ENCODE measurements at places on chromosomes 6 and 20.
A peak's percentile ranks its signal among the peaks of the same experiment; 100 is the strongest.

GRCh38 chr6:41747256-41748101 is at the start of gene PGC:
Gene PGC, minus strand, starts transcription at chr6:41747397. Its CDS starts 63 bp downstream, at chr6:41747334.
- DNase-seq = no peak

DNA sequence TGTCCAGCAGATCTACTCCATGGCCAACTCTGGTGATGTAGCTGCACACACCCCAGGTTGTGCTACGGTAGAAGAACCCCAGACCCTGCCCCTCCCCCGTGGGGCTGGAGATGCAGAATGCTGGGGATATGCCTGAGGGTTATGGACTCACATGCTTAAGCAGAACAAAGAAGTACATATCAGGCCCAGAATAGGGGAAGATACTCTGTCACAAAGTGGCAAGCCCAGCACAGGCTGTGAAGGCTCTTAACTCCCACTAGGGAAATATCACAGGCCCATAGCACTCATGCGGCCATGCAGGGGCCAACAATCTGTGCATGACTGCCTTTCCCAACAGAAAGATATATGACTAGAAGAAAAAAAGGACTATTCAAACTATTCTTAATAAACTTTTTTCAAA is 234.9 kb downstream of the KCNQ5 start:
- DNase-seq = no peak

DNA sequence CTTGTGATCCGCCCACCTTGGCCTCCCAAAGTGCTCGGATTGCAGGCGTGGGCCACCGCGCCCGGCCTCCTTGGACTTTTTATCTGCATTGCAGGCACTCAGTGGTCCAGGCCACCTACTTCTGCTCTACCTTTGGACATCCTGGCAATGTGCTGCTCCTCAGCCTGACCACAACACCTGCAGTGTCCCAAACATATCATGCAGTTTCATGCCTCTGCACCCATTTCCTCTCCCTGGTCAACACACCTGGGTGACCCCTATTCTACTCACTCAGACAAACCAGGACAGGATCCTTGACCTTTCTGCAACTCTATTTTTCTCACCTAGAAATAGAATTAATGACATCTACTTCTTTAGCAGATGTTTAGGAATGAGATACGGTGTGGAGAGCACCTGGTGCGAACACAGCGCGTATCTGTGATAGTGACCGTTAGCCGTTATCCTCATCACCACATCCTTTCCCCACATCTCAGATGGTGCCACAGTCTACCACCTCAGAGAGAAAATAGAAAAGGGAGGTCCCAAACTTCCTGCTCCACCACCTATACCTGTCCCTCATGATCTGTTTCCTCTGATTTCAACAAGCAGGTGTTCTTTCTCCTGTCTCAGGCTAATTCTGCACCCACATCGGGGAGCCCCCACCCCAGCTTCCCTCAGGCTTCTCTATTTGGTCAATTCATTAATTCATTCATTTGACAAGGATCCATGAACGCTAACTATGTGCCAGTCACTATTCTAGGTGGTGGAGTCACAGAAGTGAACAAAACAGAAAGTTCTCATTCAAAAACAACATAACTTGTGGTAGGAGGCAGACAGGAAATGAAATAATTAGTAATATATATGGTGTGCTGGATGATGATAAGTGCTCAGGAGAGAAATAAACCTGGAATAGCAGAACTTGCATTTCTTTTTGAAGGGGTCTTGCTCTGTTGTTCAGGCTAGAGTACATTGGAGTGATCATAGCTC is 4.3 kb upstream of the BTN3A2 start:
- DNase-seq = no peak

GRCh38 chr6:90648873-90649272 is 62.0 kb upstream of the MAP3K7 start:
- no peak for DNase-seq

- no peak for DNase-seq
Observed at GRCh38 chr20:62716198-62716940, 7.7 kb downstream of the NTSR1 start.

- no peak for DNase-seq
Observed at GRCh38 chr20:47524015-47524784, 22.5 kb downstream of the NCOA3 start.

DNA sequence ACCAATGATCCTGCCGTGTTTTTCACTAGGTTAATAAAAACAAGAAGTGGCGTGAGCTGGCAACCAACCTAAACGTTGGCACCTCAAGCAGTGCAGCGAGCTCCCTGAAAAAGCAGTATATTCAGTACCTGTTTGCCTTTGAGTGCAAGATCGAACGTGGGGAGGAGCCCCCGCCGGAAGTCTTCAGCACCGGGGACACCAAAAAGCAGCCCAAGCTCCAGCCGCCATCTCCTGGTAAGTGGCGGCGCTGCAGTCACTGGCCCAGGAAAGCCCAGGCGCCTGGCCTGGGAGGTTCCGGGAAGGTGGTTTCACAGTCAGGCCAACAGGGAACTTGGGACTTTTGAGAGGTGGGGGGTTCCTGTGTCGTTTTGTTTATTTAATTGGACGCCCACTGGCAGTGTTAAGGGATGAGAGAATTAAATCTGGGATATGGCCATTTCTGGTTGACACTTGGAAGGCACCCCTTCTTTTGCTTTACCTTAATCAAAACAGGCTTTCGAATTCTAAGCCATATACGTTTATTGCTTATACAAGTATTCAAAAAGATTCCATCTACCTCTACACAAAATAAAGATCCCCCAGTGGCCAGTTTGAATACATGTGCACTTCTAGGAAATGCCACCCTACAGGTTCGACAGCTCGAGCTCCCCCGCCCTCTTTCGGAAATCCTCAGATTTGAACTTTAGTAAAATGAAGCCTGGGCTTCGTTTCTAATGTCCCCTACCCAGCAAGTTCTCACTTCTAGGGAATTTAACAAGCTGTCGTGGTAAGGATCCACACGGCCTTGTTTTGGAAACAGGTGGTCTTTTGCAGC is 138.9 kb downstream of the TMEM242 start:
- peak; percentile 89 for DNase-seq

DNA sequence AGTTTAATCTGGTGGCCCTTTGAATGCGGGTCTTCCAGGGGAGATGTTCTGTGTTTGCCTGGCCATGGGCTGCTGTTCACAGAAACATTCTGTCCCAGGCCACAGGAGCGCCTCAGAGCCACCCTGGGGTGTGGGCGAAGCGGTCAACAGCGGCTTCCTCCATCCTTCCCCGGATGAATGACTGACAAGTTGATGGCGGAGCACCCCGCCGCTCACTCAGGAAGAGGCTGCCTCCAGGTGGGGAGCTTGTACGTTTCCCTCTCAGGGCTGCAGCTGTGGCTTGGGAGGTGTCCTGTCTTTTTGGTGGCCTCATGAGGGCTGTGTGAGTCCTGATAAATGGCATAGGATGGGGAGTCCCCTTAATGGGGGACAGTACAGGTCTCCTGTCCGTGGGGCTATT is 178.4 kb downstream of the NRN1 start:
- DNase-seq = no peak

DNA sequence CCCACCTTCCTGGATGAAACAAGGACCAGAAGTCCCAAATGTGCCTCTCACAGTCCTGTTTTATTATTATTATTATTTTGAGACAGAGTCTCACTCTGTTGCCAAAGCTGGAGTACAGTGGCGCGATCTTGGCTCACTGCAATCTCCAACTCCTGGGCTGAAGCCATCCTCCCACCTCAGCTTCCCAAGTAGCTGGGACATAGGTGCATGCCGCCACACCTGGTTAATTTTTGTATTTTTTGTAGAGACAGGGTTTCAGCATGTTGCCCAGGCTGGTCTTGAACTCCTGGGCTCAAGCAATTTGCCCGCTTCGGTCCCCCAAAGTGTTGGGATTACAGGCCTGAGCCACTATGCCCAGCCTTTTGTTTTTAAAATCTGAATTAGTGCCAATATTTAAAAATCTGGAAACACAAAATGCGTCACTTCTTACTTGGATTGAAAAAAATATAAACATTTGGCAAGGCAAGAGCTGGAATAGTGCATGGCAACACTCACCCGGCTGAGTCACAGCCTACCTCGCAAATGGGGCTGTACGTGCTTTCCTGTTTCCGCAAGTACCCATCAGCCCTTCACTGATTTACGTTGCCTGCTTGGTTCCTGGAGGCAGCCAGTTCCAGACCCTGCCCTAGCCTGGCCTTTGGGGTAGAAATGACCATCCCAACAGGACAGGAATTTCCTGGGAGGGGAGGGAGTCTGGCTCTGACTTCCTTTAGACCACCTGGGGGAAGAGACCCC is 6.3 kb downstream of the SDCBP2 start:
- DNase-seq = peak; percentile 81

DNA sequence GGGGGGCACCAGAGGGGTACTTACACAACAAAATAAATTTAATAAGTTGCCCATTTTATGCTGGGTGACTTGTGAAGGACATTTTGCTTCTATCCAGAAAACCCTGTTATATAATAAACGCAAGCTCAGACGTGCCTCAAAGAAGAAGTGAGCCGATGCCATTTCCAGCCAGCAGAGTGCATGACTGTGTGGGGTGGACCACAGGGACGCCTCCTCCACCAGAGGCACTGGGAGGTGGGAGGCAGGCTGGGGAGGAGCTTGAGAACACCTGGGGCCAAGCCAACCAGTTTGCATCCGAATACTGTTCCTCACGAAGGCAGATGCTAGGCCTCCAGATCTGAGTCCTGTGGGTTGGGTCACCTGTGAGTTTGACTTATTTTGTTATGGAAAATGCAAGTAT is 363.8 kb downstream of the RNGTT start:
- DNase-seq = no peak

DNA sequence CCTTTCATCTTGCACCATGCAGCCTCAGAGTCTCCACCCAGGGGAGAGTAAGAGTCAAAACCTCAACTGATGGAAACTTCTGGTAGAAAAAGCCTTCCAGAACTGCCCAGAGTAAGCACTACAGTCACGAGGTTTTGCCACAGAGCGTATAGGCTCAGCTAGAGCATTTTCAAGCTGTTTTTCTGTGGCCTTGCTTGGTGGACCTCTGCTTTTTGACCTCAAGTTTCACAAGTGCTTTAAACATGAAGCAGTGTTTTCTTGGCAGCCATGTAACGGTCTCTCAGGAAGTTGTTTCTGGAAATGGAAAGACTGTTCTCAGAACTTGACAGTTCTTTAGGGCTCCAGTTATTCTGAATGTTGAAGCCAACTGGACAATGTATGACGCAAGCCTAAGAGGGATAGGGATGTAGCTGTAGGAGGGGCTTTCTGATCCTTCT is 146.5 kb downstream of the ZDHHC14 start:
- no peak for DNase-seq

DNA sequence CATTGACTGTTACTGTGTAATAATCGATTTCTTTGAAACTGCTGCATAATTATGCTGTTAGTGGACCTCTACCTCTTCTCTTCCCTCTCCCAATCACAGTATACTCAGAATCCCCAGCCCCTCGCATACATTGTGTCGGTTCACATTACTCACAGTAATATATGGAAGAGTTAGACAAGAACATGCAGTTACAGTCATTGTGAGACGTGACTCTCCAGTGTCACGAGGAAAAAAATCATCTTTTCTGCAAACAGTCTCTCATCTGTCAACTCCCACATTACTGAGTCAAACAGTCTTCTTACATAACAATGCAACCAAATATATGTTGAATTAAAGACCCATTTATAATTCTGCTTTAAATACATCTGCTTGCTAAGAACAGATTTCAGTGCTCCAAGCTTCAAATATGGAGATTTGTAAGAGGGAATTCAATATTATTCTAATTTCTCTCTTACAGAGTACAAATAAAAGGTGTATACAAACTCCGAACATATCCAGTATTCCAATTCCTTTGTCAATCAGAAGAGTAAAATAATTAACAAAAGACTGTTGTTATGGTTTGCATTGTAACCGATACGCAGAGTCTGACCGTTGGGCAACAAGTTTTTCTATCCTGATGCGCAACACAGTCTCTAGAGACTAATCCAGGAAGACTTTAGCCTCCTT is 113.3 kb downstream of the TMEM242 start:
- DNase-seq = no peak
